ENCODE measurements at places on chromosomes 2 and 18.

DNA sequence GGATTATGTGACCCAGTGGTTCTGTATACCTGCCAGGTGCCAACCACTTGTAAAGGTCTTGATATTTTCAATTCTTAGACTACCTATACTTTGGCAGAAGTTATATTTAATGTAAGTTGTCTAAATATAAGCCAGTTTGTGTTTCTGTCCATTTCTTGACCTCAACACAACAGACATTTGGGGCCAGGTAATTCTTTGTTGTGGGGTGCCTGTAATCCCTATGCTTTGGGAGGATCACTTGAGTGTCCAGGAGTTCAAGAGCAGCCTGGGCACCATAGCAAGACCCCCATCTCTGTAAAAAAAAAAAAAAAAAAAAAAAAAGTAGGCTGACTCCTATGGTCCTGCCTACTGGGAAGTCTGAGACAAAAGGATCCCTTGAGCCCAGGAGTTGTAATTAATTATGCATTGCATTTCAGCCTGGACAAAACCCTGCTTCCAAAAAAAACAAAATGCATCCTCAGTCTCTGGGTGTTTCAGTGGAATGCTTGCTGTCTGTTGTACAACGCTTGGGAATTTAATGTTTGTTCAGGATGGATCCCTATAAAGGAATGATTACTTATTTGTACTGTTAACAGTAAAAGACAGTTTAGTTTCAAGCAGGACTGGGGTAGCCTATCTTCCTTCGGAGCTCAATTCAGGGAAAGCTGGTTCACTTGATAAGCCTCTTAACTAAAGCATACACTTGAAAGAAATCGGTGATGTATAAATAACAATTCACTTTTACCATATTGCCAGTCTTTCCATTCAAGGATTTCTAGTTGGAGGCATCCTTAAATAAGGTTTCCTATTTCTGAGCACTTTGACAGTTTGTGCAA lies 3.4 kb downstream of the RPS27A start:
- DNase-seq = no peak

GRCh38 chr2:38465789-38466127 lies 88.7 kb upstream of the ATL2 start:
- DNase-seq = no peak

GRCh38 chr2:54666634-54667265 lies 56.7 kb upstream of the EML6 start:
- no peak for DNase-seq

GRCh38 chr2:37224063-37224462 lies 7.3 kb downstream of the CEBPZ start:
- DNase-seq = no peak

- DNase-seq = no peak
Observed at GRCh38 chr2:65232636-65233035, 5.0 kb downstream of the ACTR2 start.

DNA sequence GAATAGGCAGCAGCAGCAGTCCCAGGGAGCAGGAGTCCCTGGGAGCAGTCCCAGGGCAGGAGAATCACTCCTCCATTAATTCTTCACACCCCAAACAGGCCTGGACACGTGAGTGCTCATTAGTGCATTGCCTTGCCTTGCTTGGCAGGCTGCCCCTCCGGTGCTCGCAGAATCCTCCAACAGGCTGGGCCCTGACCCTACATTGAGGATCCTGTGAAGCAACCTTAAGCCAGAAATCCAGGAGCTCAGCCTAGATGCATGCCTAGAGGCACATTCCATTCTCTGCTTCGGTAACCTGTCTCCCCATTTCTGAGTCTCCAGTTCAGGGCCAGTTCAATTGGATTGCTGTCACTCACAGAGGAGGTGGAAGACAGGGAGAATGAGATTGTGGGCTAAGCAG lies 97.4 kb upstream of the LRATD1 start:
- no peak for DNase-seq

DNA sequence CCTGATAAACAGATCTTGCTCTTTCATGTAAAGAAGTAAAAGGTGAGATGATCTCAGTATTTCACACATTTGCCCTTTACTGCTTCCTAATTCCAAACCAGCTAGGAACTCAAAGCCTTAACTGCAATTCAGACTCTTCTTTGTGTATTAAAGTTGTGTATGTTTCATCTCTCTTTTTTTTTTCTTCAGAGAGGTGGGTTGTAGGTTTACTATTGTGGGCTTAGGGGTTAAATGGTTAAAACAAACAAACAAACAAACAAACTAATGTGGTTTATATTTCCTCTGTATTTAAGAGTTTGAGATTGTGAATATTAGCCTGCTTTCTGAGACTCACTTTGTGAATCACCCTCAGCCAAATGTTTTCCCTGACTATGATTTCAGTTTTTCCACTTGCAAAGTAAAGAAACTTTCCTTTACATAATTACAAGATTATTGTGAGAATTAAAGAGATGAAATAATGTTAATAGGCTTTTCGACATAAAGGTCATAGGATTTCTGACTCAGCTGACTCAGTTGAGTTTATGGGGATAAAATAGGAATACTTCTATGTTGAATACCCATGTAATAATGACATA lies 2.8 kb downstream of the GULP1 start:
- DNase-seq = no peak

All from activated T-cell treated with anti-CD3 and anti-CD28 coated beads, Interleukin-2, amount 50 U/mL, for 24 hours (primary cell).